ENCODE measurements at places on chromosomes 6 and 20. TPM values are rescaled to one million over a fixed set of nuclear protein-coding genes. Genes with fewer than 3 reads are reported as not detected.
A peak's percentile ranks its signal among the peaks of the same experiment; 100 is the strongest.

DNA sequence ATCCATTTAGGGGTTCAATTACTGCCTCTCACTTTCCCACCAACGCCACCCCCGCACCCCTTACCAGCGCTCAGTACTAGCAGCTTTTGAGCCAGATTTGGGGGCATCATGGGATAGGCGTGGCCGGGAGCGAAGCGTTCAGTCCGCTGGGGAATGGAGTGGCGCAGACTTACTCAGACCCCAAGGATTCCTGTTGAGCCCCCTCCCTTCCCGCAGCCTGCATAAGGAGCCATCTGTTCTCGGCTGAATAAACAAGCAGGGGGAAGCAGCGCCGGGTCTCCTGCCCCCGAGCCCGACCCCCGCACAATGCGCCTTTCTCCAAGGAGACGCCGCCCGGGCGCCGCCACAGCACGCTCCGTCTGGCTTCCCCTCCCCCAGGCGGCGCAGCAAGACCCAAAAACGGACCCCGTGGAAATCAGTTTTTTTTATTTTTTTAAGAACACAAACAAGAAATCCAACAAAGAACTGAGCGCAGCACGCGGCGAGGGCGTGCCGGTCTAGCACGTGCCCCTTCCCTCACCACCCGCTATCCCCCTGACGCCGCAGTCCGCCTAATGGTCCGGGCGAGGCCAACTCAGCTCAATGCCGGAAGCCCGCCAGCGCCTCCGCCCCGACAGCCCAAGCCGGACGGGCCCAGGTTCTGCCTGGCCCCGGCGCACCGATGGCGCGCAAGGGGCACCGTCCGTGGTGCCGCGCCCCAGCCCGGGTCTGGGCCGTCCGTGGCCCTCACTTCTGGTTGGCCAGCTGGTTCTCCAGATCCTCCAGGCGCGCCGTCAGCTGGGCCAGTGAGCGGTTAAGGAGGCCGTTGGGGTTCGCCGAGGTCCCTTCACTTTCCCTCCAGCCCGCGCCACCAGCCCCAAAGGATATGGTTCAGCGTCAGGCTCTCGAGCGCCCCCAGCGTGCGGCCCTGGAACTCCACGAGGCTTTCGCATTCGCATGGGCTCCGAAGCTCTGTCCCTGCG is 13.3 kb upstream of the RBPJL start:
- no peaks in the 10 kb centered on the region for H3K36me3 ChIP-seq
- H3K4me3 ChIP-seq = peak overlapping the region; percentile 61
- peaks cover 3% of the 10 kb centered on the region for H3K4me1 ChIP-seq
- peak; percentile 99 for DNase-seq

- no peak for DNase-seq
- H3K27me3 ChIP-seq = peaks cover 1% of the 10 kb centered on the region
- no peaks in the 10 kb centered on the region for H3K36me3 ChIP-seq
- no peak overlapping the region for H3K27ac ChIP-seq
- H3K4me3 ChIP-seq = no peak overlapping the region
These were observed 5.5 kb upstream of the COL9A3 start for GRCh38 chr20:62811320-62811719.

DNA sequence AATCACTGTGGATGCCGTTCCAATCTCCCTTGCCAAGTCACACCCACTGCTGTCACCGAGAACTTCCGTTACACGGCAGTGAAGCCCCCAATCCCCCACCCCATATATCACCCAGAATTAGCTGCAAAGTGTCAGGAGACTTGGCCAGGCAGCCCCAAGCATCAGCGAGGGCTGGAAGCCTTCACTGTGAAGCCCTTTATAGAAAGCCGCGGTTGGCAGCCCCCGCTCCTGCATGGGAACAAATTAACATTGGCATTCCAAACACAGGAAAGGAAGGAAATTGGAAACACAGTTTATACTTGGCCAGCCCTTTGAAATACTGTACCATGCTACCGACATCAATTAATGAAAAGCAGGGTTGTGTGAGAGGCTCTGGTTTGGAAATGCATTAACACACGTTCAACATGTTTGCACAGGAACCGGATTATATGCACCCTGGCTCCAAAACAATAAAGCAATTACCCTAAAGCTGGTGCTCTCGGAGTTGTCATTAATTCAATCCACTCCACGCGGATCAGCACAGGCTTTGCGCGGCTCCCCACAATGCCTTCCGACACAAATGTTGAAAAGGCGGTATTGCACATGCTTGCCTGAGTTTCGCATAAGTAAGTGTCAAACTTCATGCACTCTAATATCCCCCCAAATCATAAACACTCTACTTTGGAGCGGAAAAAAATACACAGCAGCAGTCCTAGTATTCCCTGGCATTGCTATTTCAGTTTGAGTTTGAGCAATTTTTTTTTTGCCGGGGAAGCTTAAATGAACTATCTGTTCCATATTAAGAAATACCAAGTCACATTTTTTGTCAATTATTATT is 7.1 kb downstream of the BMP7 start:
- H3K4me1 ChIP-seq = peaks cover 53% of the 10 kb centered on the region
- H3K36me3 ChIP-seq = no peaks in the 10 kb centered on the region
- H3K27ac ChIP-seq = no peak overlapping the region
- no peak for DNase-seq
- no peak overlapping the region for H3K4me3 ChIP-seq

DNA sequence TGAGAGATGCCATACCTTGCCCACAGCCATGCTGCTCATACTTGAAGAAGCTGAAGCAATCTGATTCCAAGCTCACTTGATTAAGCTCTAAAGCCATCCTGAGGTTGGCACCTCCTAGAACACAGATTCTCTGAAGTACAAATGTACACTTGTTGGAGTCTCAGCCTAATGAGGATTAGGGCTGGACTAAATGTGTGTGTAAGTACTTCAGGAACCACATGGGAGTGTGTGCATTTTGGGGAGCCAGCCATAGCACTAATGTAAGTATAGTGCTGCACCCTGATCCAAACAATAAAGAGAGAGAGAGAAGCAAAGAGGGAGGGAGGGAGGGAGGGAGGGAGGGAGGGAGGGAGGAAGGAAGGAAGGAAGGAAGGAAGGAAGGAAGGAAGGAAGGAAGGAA is 458.6 kb downstream of the MAFB start:
- H3K27me3 ChIP-seq = no peaks in the 10 kb centered on the region
- H3K4me1 ChIP-seq = no peaks in the 10 kb centered on the region
- no peak for DNase-seq
- no peaks in the 10 kb centered on the region for H3K36me3 ChIP-seq
- no peak overlapping the region for H3K4me3 ChIP-seq

DNA sequence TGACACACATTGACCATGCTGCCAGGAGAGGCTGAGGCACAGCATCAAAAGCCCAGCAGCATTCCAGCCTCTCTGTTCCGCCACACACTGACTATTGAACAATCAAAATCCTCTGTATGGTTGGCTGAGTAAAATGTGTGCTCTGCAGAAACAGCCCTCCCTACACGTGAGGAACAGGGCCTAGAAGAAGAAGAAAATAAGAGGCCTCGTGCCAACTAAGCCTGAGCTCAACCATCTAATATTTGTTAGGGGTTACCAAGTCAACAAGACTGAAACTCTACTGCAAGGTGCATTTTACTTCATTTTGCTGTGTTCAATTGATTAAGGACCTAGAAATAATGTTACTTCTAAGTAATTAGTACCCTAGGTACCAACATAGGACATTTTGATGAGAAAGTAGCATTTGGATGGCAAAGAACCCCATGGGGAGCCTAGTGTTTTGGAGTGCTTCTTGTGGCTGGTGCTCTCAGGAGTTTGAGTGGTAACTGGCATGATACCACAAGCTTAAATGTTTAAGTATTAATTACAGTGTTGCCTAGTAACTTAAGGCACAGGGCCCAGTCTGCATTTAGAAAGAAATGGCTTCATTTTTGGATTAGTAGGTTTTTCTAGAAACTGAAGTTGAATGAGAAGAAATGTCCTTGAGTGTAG is 146.6 kb upstream of the PLN start:
- H3K4me3 ChIP-seq = no peak overlapping the region
- no peak for DNase-seq
- no peak overlapping the region for H3K27ac ChIP-seq
- H3K27me3 ChIP-seq = no peaks in the 10 kb centered on the region
- no peaks in the 10 kb centered on the region for H3K4me1 ChIP-seq

- no peak overlapping the region for H3K27ac ChIP-seq
- H3K4me3 ChIP-seq = no peak overlapping the region
- peaks cover 17% of the 10 kb centered on the region for H3K4me1 ChIP-seq
- no peaks in the 10 kb centered on the region for H3K27me3 ChIP-seq
- no peaks in the 10 kb centered on the region for H3K36me3 ChIP-seq
These were observed 39.7 kb downstream of the SLC35D3 start for GRCh38 chr6:136961848-136962247.

- no peak for DNase-seq
- H3K27me3 ChIP-seq = no peaks in the 10 kb centered on the region
- H3K4me1 ChIP-seq = peaks cover 10% of the 10 kb centered on the region
- no peaks in the 10 kb centered on the region for H3K36me3 ChIP-seq
- no peak overlapping the region for H3K27ac ChIP-seq
- no peak overlapping the region for H3K4me3 ChIP-seq
These were observed 48.0 kb upstream of the PNRC1 start for GRCh38 chr6:89032599-89032998.

GRCh38 chr6:20211037-20211940 is 980 bp downstream of the MBOAT1 start:
- peaks cover 17% of the 10 kb centered on the region for H3K4me1 ChIP-seq
- H3K36me3 ChIP-seq = no peaks in the 10 kb centered on the region
- no peak for DNase-seq
- H3K27ac ChIP-seq = no peak overlapping the region
- no peaks in the 10 kb centered on the region for H3K27me3 ChIP-seq

The MAP7 gene
- total RNA-seq = 67.0 TPM

The PIGU gene
- 27.9 TPM for total RNA-seq

The DEFB132 gene
- total RNA-seq = not detected
